ENCODE measurements at places on chromosomes 7 and 10.

DNA sequence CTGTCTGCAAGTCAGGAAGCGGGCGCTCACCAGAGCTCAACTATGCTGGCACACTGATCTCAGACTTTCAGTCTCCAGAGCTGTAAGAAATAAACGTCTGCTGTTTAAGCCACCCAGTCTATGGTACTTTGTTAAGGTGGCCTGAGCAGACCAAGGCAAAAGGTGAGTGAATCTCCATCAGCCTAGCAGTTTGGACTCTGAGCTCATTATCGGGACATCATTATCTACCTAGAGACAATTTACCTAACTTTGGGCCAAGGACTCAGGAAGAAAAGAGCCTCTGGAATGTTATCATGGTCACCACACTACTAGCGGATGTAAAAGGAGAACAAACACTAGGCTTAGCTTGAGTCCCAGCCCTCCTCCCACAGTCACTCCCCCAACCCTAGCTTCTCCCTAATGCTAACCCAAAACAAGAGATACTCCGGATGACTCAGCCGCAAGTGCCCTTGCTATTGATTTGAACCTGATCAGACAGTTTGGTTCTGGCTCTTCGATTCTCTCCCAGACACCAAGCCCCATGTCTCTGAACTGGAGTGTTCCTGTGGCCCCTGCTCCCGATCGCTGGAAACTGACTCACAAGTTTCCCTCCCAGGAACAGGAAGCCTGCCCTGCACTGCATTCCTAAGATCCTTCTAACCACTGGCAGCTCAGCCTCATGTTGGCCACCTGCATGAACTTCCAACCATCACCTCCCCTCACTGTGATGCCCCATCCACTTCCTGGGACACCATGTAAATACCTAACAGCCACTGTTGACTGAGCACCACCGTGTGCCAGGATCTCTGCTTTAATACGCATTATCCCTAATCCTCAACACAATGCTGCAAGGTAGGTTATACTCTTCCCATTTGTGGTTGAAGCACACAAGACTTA lies 34.5 kb downstream of the CREB3L2 start:
- no peak for DNase-seq

- DNase-seq: no peak
Observed at GRCh38 chr10:78171633-78172400, 138.2 kb downstream of the RPS24 start.

GRCh38 chr10:85491652-85492051 lies 874.9 kb downstream of the GRID1 start:
- no peak for DNase-seq

GRCh38 chr7:17005271-17005670 lies 123.5 kb upstream of the AGR3 start:
- no peak for DNase-seq

- no peak for DNase-seq
Observed at GRCh38 chr7:44736896-44737295, 11.8 kb upstream of the ZMIZ2 start.

- peak; percentile 50 for DNase-seq
Observed at GRCh38 chr10:123583639-123584418, 82.3 kb upstream of the GPR26 start.

GRCh38 chr7:46993396-46993795 lies 588.5 kb downstream of the TNS3 start:
- DNase-seq: no peak

GRCh38 chr7:55884321-55884720 lies 2.9 kb upstream of the ZNF713 start:
- DNase-seq: no peak

DNA sequence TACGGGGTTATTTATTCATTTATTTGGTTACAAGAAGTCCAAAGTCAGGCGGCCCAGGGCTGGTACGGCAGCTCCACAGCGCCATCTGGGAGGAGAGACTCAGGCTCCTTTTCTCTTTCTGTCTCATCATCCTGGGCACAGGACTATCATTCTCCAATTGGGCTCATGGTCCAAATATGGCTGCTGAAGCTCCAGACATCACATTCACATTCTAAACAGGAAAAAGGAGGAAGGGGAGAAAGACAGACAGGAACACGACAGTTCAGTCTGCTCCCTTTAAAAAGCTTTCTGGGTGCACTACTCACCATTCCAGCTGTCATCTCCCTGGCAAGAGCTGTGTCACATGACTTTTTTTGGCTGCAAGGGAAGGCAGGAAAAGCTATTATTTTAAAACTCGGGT lies 74.4 kb upstream of the PDZD8 start:
- DNase-seq: no peak

- DNase-seq: no peak
Observed at GRCh38 chr7:103346396-103346795, 1.0 kb upstream of the PSMC2 start.

DNA sequence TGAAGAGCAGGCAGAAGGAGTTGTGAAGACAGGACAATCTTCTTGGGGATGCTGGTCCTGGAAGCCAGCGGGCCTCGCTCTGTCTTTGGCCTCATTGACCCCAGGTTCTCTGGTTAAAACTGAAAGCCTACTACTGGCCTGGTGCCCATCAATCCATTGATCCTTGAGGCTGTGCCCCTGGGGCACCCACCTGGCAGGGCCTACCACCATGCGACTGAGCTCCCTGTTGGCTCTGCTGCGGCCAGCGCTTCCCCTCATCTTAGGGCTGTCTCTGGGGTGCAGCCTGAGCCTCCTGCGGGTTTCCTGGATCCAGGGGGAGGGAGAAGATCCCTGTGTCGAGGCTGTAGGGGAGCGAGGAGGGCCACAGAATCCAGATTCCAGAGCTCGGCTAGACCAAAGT lies 1.5 kb downstream of the CHPF2 start:
- DNase-seq: no peak

DNA sequence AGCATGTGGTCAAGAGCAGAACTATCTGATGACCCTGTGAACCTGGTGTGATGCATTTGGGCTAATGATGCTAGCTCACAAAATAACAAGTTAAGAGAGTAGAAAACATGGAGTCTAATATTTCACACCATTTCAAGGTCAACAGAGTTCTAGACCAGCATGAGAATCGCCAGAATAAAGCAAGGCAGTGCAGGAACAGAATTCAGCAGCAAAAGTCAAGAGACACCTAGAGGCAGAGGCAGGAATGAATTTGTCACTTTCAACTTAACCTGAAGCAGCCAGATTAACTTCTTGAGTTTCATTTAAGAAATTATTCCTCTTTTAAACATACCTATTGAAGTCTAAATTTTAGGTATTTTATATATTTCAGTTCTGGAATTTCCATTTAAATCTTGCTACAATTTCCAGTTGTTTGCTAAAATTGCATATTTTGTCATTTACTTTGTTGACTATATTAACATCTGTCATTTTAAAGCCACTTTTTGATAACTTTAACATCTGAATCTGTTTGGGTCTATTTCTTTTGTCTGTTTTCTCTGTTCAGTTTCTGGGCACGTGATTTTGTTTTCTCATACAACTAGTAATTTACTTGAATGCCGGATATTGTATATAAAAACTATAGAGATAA lies 44.2 kb upstream of the PRSS58 start:
- peak; percentile 34 for DNase-seq

- no peak for DNase-seq
Observed at GRCh38 chr7:25122373-25122772, 2.7 kb downstream of the CYCS start.

DNA sequence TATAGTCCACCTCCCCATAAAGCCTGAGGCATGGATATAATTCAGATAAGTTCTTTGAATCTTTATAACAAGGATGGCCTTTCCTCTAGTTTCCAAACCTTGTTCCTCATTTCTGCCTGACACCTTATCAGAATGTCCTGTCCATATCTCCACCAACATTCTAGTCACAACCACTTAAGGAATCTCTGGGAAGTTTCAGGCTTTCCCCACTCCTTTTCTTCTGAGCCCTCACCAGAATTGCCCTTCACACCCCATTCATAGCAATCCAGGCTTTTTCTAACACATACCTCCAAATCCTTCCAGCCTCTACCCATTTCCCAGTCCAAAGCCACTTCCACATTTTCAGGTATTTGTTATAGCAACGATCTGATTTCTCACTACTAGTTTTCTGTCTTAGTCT lies 18.0 kb upstream of the DIP2C start:
- DNase-seq: no peak

DNA sequence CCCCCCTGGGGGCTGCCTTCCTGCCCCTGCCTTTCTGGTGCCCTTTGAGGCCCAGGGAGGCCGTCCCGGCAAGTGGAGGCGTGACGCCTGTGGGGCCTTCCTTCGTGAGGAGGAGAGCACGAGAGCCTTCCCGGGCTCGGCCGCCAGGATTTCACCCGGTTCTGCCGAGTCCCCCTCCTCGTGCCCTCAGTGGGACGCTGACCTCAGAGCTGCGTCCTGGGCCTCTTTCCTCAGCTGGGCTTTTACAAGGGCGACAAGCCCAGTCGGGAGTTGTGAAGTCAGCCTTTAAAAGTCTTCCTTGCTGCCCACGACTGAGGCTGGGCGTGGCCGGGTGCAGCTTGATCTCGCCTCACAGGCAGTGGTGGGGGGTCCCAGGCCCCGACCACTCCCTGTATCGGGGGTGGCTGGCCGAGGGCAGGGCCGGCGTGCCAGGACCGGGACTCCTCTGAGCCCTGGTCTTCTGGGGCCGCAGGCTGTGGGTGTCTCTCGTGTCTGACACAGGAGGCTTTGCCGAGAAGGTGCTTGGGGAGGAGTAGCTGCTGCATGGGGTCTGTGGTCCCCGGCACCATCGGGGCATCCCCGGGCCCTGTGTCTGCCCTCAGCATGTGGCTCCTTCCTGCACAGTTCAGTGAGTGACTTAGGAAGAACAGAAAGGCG lies 41.8 kb downstream of the FAM20C start:
- DNase-seq: peak; percentile 58

Measured in T47D (cell line).